AML-193 (cell line): ENCODE measurements at places on chromosomes 3 and 15.

DNA sequence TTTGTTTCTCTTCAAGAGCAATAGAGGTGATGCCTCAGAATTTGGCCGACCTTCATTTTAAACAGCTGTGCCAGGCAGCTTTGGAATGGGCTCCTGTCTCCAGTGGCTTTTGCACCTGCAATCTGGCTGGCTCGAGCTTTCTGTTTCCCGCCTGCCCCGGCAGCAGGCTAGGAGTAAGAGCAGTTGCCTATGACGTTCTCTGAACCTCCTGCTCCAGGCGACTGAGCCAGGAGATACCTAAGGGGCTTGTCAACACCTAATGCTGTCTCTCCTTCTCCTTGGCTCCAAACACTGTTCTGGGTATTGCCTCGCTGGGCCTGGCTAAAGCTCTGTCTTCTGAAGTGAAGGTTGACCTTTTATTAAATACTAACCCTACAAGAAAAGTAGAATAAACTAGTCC, 229.9 kb downstream of the LRRN1 start:
- DNase-seq = no peak

DNA sequence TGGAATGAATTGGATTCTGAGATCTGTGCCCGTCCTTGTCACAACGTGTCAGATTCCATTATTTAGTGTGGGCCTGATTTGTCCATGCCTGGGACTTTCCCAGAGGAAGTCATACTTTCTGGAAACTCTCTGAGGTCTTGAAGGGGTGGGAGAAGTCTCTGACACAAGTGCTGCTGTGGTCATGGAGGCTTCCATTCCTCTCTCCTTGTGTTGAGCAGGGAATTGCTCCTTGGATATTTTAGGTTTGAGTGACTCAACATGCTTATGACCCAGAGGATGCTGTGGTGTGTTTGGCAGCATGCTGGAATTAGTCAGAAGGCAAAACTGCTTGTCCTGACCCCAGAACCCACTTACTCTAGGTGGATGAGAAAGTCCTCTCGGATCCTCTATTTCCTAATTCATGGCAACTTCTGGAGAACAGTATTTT, 132.1 kb downstream of the LPP start:
- no peak for DNase-seq

DNA sequence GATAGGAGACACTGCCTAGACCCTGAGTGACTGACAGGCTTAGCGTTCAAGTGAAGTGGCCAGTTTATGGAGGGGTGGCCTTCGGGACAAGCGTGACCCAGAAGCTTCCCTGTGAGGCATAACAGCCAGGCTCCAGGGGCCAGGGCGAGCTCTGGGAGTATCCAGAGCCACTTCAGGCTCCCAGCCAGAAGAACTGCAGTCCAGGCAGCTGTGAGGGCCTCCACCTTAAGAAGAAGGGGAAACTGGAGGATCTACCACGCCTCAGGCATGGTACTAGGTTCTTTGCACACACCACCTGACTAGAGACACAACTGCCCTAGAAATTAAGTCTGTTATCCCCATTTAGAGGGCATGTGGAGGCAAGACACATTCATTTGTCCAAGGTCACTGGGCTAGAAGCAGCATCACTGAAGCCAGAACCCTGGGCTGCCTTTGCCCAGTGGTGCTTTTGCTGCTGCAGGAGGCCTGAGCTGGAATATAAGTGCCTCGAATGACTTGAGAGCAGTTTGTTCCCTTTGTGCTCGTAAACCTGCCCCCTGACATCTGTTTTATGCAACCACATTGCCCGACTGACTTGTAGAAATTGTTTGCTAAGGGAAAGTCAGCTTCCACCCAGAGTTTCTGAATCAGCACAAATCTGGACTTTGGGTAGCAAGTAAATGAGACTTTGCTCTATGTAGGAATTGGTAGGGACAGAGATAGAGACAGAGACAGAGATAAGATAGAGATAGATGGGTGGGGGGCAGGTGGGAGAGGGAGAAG, 23.3 kb downstream of the RASGRF1 start:
- no peak for DNase-seq

DNA sequence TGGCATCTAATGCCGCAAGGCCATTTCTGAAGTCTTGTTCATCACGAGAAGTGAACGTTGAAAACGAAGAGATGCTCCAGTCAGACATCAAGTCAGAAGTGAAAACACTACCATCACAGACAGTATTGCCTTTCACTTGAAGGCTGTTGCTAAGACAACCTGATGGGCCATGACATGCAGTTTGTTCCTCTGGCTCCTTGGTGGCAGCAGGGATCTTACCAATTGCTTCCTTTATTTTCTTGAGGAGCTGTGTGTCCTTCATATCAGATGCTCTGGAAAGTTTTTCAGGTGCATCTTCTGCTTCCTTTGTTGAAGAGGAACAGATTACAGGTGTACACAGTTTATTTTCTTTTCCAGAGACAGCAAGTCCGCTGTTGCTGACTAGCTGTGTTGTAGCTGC, 30.7 kb upstream of the MYLK start:
- no peak for DNase-seq

- DNase-seq = no peak
Observed at GRCh38 chr3:117287602-117288001, 578.0 kb downstream of the TUSC7 start.

DNA sequence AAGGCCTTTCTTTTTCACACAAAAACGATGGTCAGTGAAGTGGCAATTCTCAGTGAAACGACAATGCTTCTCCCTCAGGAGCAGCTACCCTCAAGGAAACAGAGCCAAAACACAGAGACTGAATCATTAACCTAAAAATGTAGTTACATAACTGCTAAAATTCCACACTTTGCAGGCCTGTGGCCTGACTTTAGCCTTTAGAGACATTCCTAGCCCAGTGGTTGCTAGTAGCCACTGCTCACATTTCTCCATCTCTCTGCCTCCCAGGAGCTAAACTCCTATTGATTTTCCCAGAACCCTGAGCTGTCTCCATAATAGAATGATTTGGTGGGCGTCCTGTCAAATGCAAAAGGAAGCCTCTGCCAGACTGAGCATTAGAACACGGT, 630.1 kb upstream of the KCNMB2 start:
- no peak for DNase-seq

DNA sequence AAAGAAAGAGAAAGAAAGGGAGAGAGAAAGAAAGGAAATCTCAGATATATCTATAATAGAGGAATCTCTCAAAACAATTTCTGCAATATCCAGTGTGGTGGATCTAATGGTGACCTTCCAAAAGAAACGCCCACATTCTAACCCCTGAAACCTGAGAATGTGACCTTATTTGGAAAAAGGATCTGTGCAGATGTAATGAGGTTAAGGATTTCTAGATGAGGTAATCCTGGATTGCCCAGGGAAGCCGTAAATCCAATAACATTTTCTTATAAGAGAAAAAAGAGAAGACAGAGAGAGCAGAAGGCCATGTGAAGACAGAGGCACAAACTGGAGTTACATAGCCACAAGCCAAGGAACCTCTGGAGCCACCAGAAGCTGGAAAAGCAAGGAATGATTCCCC, 307.6 kb downstream of the ZBTB20 start:
- no peak for DNase-seq

GRCh38 chr3:126291537-126291936, 65.7 kb downstream of the KLF15 start:
- no peak for DNase-seq

GRCh38 chr3:155362808-155363689, 69.6 kb upstream of the STRIT1 start:
- no peak for DNase-seq

- no peak for DNase-seq
Observed at GRCh38 chr15:98522127-98522526, 126.2 kb upstream of the IGF1R start.

- no peak for DNase-seq
Observed at GRCh38 chr3:123799544-123800361, 84.4 kb downstream of the MYLK start.

- DNase-seq = no peak
Observed at GRCh38 chr15:54353726-54354125, 375.5 kb downstream of the UNC13C start.

DNA sequence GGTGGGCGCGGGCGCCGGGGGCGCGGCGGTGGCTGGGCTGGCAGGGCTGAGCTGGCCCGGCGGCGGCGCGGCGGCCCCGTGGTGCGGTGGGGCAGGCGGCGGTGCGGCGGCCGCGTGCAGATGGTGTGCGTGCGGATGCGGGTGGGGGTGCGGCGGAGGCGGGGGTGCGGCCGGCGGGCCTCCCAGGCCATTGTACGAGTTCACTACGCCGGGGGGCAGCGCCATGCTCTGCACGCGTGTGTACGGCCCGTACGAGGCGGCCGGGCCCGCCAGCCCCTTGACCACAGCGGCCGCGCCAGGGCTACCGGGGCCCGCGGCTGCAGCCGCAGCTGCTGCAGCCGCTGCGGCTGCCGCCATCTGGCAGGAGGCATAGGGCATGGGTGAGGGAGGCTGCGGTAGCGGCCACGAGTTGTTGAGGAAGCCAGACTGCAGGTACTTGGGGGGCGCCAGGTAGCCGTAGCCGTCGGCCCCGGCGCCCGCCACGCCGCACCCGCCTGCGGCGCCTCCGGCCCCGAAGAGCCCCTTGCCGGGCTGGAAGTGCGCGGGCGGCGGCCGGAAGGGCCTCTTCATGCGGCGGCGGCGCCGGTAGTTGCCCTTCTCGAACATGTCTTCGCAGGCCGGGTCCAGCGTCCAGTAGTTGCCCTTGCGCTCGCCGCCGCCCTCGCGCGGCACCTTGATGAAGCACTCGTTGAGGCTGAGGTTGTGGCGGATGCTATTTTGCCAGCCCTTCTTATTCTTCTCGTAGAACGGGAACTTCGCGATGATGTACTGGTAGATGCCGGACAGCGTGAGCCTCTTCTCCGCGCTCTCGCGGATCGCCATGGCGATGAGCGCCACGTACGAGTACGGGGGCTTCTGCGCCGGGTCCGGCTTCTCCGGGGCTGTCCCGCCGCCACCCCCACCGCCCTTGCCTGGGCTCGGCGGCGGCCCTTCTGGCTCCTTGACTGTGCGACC, 951 bp downstream of the FOXL2 start:
- no peak for DNase-seq

DNA sequence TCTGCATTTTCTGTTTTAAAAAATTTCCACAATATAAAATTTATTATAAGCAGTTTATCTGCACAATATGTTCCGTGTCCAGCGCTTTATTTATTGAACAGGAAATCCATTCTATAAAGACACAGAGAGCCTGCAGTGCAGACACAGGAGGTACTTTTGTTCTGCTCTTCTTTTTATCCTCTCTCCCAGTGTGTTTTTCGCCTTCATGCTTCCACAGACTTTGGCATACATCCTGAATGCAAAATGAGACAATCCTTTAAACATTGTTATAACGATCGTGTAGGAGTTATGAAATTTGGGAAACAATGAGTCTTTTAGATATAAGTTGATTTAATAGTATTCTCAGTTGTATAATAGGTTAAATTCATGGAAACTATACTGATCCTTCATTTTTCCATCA, 749.2 kb downstream of the NAALADL2 start:
- DNase-seq = no peak

- DNase-seq = no peak
Observed at GRCh38 chr3:123094516-123095313, 27.9 kb downstream of the PDIA5 start.

DNA sequence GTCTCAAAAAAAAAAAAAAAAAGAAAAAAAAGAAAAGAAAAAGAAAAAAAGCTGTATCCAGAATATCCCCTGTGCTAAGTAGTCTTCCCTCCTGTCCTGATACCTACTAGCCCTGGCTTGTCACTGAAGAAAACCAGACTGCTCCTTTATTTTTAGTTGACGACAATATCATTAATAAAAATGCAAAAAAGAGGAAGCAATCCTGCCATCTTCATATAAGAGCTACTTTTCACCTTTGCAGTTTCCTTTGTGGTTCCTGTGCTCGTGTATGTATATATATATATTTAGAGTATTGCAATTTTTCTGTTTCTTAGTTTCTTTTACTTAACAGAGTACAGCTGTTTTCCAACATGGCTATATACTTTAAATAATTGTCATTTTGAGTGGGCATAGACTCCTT, 13.6 kb downstream of the C3orf20 start:
- peak; percentile 29 for DNase-seq

DNA sequence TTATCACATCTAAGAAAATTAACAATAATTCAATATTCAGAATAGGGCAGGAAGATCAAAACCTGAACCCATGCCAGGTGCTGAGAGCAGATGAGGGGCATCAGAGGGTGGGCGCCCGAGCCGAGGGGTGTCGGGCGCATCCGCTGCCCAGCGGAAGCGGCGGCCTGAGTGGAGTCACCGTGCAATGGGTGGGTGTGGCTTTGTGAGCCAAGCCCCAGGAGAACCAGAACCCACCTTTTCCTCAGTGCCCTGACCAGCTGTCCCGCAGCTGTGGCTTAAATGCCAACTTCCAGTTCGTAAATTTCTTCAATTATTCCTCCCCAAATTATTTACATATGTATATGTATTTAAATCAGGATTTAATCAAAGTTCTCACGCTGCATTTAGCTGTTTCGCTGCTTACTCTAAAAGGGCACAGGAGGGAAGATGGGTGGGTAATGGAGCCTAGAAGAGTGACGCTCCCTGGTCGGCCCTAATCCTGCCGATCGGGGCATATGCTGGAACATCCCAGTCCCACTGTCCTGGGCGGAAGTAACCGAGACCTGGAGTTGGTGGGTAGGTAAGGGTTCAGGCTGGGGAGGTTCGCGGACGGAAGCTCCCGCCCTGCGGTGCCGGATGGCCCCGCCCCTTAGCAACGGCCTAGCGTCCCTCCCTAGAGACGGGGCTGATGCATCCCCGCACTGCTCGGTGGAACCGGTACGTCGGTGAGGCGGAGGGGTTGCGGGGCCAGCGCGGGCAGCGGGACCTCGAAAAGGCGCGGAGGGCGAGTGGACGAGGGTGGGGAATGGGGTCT, 1.3 kb downstream of the DNAH1 start:
- no peak for DNase-seq

GRCh38 chr3:171908731-171909130, 65.6 kb downstream of the TMEM212 start:
- no peak for DNase-seq

DNA sequence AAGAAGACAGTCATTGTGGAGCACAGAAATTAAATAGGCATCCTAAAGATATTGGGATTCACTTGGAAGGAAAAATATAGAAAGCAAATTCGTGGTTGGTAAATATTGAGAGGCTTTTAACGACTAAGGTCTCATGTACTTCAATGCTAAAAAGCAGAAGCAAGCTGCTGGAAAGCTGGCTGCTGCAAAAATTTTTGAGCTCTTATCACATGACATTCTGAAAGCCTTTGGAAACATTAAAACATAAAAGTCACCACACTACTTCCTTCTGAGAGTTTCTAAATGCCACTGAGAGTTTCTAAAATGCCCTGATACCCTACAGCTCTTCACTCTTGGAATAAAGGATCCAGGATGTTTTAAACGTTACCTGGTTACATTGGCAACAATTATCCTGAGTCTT, 39.0 kb upstream of the CBLB start:
- peak; percentile 91 for DNase-seq

DNA sequence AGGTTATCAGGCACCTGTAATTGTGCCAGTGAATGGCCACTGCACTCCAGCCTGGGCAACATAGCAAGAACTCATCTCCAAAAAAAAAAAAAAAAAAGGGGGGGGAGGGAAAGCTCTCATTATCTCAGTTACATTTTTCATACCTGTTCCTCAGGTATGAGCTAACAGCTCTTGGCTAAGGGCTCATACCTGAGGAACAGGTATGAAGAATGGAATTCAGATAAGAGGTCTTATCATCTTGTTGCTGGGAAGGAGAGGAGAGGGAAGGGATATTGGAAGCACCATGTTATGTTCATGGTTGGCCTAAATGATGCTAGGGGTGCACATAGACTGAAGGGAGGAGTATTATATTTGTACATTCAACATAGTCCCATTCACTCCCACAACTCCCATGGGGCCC, 2.6 kb downstream of the SLC15A2 start:
- no peak for DNase-seq
